ENCODE measurements at places on chromosomes 6 and 20. TPM values are rescaled to one million over a fixed set of nuclear protein-coding genes. Genes with fewer than 3 reads are reported as not detected.

Gene SLC22A23
- 10.3 TPM for total RNA-seq

GRCh38 chr6:43524483-43524961, 7.6 kb downstream of the POLR1C start:
- no peak for DNase-seq

GRCh38 chr6:136890986-136891385, 31.1 kb upstream of the SLC35D3 start:
- no peak for DNase-seq

DNA sequence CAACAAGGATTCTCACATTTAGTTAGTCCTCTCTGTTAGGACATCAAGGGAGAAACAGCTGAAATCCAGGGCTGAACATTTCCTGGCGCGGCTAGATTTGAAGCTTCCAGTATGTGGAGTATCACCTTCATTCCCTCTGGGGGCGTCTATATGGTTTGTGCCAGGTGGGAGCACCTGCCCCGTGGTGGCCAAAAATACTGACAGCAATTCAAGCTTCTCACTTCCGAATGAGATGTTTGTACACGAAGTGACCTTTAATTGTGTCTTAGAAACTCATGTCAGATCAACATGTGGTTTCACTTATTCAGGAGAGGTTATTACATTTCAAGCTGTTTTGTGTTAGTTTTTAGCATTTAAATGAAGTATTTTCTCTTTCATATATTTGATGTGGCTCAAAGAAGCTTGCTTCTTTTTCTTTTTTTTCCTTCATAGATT, 67.3 kb upstream of the ZNF217 start:
- no peak for DNase-seq

DNA sequence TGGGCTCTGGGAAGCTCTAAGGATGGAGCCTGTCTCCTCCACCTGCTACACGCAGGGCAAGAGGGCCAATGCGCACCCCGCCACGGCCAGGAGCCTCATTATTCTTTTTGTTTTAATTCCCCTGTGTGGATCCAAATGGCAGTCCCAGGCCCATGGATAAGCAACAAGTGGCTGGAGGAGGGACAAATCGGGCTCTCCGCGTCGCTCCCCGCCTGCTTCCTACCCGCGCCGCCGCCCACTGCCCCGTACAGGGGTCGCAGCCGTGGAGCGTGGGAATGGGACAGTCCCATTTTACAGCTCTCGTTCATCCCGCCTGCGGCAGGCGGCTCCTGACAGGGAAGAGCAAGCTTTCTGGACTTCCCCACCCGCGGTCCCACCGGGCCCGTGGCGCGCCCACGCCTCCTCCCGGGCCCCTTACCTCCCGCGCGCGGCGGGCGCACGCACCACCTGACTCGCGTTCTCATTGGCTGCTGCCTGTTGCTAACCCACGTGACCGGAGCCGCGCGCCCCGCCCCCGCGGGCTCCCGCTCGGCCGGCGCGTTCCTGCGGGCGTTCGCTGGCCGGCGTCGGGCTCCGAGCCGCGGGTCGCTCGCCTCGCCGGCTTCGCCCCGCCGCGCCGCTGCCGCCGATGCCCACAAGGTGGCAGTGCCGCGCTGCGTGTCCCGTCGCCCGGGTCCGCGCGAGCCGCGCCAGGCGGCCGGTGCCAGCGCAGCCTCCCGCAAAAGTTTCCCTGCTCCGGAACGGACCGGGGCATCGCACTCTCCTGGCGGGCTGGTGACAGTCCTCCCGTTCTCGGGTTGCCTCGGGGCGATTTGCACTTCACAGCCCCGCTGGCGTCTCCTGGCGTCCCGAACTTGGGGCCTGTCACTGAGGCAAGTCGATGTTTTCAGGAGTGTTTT, 93.3 kb downstream of the CD83 start:
- DNase-seq: peak; percentile 95

Gene TXLNB
- 1.7 TPM for total RNA-seq

Gene ANKRD66
- not detected for total RNA-seq

Gene ME1
- total RNA-seq: 30.5 TPM

DNA sequence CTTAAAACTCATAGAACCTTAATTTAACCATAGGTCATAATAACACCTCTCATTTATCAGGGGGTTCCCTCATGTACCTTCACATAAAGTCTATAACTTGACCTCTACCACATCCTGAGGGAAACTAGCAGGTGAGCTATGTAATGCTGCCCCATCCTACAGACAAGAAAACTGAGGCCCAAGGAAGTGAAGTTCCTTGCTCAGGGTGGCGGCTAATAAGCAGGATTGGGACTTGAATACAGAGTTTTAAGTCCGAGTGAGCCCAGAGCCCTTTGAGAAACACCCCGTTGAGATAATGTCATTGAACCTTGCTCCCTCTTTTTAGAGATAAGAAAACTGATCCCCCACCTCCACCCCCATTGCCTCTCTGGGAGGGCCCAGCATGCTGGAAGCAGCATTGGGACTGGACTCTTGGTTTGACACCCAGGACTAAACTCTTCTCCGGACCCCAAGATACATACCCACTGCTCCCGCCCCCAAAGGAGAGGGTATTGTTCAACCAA, 429 bp downstream of the BNIP5 start:
- DNase-seq: no peak

Gene PSMB8
- total RNA-seq: 39.3 TPM

DNA sequence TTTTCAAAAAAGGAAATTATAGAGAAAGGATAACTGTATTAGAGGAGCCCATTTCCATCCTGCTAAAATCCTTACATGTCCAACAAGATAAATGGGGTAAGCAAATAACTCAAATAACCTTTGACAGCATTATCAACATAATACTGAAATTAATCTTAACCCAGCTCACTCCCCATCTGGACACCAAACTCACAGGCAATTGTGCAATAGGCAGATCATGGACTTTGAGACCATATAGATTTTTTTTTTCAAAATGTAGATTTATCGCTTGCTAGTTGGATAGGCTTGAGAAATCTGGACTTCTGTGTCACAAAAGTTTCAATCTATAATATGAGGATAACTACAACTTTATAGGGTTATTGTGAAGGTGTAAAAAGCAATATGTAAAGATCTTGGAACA, 134.4 kb upstream of the ASCC3 start:
- DNase-seq: no peak

DNA sequence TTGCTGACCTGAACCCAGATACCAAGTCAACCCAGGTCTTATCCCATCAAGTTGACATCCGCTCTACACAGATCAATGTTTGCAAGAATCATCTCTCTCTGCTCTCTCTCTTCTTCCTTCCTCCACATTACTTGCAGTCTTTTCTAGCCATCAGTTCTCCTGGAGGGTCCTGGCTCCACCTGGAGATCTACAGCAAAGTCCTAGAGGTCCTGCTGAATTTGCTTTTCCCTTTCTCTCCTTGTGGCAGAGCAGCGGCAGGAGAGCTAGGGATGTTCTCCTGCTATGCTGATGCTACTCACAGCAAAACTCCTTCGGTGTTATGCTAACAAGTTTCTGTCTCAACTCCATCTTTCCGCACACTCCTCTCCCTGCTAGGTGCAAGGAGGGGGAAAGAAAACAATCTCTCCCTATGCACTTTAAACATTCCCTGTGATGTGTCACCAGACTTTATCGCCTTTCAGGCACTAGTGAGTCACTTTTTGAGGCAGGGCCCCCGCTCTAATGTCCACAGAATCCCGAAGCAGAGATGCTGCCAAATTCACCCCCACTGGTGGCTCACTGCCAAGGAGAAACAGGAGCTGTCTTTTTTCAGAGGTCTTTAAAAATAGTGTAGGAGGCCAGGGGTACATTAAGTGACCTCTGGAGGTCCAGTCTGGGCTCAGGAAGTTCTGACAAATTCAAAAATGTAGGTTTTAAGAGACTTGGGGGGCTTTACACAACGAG, 62.6 kb downstream of the FAM50B start:
- no peak for DNase-seq

DNA sequence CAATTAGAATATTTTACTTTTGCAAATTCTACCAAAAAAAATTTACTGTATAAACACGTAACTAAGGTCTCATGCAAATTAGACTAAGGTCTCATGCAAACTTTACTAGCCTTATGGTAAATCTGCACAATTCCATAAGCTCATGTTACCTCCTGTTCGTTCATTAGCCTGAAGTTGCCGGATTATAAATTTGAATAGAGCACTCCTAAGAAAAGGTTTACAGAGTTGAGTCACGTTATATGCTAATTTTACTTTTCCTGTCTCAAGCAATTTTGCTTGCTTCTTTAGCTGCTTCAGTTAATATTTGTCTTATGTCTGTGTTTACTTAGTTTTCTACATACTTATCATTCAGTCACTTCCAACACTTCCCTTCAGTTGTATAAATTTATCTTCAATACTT, 1434.0 kb upstream of the EYS start:
- no peak for DNase-seq

- DNase-seq: no peak
Observed at GRCh38 chr6:38241200-38241871, 398.4 kb downstream of the BTBD9 start.

Data from sciatic nerve (tissue), 2 donors.